ENCODE measurements at places on chromosomes 3 and 15.

- no peak for DNase-seq
Observed at GRCh38 chr3:81927811-81928210, 166.4 kb upstream of the GBE1 start.

- DNase-seq = no peak
Observed at GRCh38 chr3:42508562-42508961, 6.1 kb downstream of the VIPR1 start.

DNA sequence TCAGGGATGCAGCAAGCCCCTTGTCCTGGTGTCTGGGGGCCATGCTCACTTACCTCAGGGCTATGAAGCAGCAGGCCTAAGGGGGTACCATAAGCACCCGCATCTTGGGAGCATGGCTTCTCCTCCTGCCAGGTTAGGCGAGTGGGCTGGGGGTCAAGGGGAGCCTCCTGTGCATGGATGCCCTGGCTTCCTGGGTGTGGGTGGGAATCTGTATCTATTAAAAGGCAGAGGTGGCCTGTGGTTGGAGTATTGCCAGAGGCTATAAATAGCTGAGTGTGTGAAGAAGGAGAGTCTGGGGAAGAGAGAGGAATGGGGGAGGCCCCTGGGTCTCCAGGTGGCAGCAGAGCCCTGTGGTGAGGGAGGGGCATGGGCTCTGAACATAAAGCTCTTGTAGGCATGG lies 19.5 kb downstream of the ACVR2B start:
- no peak for DNase-seq

- no peak for DNase-seq
Observed at GRCh38 chr3:108062051-108062450, 28.8 kb downstream of the CD47 start.

GRCh38 chr3:53728606-53729005 lies 117.6 kb downstream of the CHDH start:
- no peak for DNase-seq

DNA sequence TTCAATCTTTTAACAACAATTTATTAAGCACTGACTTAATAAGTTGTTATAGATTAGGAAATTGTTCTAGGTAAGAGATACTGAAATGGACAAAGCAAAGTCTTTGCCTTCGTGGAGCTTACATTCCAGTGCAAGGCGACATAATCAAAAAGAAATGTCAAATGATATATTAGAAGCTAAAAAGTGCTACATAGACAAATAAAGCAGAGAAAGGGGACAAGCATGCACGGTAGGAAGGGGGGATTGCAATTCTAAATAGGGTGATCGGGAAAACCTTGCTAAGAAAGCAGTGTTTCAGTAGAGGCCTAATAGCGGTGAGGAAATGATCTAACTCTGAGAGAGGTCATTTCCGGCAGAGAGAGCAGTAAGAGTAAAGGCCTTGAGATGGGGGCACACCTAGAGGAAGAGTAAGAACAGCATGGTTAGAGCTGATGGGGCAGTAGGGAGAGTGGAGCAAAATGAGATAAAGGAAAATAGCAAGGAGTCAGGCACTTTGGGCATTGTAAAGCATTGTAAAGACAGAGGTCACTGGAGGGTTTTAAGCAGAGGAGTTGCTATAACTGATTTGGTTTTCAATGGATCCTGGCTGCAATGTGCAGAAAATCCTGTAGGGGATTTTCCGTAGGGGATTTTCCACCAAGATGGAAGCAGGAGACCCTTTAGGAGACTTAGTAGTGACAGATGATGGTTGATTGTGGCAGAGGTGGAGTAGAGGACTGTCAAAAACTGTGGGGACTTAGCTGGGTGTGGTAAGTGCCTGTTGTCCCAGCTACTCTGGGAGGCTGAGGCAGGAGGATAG lies 71.7 kb upstream of the CFAP20DC start:
- no peak for DNase-seq

GRCh38 chr3:122609798-122610559 lies 32.5 kb downstream of the PARP15 start:
- no peak for DNase-seq

DNA sequence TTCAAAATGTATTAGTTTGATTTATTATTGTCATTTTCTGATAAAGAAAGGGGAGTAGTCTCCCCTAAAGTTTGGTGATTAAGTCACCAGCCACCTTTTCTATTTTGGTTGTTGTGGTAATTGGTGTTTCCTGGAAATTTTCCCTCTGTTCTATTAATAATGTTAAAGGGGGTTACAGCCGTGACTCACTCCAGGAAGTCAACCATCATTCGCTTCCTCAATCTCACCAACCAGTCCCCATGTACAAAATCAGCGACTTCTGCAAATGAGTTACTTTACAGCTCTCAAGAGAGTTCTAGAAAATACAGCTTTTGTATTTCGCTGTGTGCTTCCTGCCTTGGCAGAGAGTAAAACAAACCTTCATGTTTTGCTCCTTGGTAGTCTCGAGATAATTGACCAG lies 285.1 kb downstream of the LPP start:
- no peak for DNase-seq

- no peak for DNase-seq
Observed at GRCh38 chr3:49018707-49019006, 277 bp upstream of the DALRD3 start.

DNA sequence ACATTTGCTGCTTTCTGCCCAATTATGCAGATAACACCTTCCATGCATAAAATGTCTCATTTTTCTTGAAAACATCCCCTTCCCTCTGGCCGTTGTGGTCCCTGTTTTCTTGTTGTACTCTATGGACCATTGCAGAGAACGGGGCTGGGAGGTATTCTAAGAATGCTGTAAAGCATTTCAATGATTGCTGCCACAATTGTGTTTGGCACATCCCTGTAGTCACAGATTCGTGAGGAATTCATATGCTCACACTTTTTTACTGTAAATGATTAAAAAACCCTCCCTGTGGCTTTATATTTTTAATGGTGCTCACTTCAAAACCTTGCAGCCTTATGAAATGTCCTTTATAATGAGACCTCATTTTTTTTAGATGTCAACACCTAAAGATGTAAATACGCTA lies 207.2 kb upstream of the GBE1 start:
- DNase-seq = no peak

DNA sequence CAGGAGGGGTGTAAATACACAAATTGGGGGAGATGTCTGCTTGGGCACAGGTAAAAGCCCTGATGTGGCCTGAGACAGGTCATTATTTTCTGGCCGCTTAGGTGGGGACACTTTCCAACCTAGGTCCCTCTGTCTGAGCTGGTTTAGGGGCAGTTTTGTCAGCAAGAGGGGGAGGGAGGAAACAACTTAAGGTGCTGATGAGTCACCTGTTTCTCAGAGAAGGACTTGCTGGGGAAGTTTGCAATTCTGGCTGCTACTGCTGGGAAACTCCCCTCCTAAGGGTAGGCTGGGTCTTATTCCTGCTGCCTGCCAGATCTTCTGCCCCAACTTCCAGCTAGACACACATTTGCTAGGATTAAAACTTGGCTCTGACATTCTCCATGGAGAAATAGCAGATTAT lies 4.8 kb upstream of the RHOV start:
- no peak for DNase-seq

GRCh38 chr3:159165961-159166360 lies 364.1 kb downstream of the MFSD1 start:
- no peak for DNase-seq

DNA sequence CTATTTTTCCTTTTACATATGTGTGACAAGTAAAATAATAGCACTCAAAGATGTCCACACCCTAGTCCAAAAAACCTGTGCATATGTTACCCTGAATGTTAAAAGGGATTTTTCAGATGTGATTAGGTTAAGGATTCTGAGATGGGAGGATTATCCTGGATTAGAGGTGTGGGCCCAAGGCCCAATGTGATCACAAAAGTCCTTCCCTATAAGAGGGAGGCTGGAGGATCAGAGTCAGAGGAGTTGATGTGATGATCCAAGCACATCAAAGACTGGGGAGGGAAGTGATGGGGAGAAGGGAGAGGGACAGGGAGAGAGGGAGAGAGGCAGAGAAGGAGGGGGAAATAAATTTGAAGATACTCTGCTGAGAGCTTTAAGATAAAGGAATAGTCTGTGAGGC lies 512.6 kb downstream of the PLOD2 start:
- no peak for DNase-seq

- DNase-seq = no peak
Observed at GRCh38 chr15:84590406-84590805, 10.4 kb upstream of the ZSCAN2 start.

DNA sequence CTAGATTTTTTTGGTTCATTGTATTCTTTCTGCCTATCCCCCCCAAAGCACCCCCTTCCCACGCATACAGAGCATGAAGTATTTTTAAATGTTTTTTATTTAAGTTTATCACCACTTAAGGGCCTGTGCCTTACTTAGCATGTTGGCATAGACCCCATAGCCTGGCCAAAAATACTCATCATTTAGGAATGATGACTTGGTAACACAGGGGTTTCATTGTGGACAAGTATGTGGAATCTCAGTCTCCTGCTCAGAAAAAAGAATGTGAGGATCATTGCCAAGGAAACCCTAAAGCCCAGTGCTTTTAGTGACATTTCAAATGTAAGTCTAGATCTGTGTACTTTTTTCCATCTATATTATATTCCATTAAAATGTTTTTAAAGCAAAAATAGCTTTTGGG lies 146.3 kb downstream of the ALCAM start:
- DNase-seq = no peak

GRCh38 chr3:80537680-80538079 lies 769.9 kb upstream of the ROBO1 start:
- DNase-seq = no peak

DNA sequence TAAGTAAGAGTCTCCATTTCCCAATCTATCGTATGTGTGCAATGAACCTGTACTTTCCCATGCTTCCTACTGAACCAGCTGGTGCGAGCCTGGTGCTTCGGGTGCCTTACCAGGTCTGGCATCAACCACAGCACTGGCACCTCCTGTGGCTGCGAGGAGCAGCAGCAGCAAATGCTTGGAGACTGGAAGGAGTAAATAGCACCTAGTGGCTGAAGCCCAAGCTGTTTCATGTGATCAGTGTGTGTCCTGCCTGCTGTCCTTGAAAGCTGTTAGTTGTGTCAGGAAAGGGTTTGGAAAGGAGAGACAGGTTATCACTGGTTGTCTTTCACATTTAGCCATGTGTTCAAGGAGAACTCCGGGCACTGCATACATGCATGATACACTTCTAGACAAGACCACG lies 31.8 kb downstream of the PCOLCE2 start:
- no peak for DNase-seq

DNA sequence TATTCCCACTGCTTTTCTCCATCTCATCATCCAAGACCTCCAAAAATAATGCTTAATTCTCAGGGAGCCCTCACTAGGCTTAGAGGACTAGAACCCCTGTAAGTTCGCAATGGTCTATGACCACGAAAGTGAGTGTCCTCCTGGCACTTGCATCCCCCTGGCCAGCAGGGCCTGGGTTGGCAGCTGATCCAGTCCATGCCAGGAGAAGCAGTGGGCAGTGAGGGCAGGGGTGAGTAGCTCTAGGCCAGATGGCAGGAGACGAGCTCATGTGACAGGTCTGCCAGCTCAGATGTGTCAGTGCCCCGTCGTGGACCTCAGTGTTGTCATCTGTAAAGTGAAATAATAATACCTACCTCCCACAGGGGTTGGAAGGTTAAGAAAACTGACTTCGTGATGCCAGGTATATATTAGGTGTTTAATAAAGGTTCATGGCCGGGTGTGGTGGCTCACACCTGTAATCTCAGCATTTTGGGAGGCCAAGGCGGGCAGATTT lies 11.1 kb downstream of the GP5 start:
- no peak for DNase-seq

DNA sequence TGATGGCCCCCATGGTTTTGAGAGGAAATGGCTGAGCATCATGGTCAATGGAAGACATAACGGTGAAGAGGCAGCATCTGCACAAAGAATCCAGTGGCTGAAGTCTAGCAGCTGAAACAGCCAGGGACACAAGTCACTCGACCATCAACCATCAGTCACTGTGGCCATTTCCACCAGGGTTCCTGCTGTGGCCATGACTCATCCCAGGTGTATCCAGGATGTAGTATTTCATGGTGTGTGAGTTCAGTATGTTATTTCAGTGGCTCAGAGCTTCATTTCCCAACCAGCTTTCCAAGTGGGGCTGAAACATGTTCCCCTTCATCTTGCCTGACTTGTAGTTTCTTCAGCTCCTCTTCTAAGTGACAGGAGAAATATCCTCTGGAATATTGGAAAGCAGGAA lies 47.8 kb upstream of the WNT5A start:
- no peak for DNase-seq

GRCh38 chr3:162865466-162865865 lies 1368.9 kb downstream of the OTOL1 start:
- DNase-seq = no peak

GRCh38 chr15:22884344-22884743 lies 45.9 kb downstream of the NIPA2 start:
- DNase-seq = no peak

- no peak for DNase-seq
Observed at GRCh38 chr15:38477637-38478036, 23.7 kb downstream of the FAM98B start.

DNA sequence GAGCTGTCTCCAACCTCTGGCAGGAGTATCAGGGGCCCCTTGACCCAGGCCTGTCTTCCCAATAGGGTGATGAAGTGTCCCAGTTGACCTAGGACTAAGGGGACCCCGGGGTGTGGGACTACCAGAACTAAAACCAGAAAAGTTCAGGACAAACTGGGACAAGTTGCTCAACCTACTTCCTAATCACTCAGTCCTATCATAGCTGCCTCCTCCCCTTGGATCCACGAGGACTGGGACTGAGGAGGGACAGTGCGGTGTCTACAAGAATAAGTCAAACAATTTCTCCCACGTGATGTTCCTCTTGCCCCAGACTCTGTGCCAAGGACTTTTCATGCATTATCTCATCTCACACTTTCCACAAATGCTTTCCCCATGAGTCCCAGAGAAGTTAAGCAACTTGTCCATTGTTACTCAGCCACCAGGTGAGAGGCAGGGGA lies 49.4 kb upstream of the SLCO2A1 start:
- no peak for DNase-seq
